Heart right ventricle (tissue), 16 donors: ENCODE measurements at places on chromosomes 5 and 9. TPM values are rescaled to one million over a fixed set of nuclear protein-coding genes. Genes with fewer than 3 reads are reported as not detected.

Gene IFNE
- not detected for total RNA-seq

Gene NR2F1-AS1
- 0.69 TPM for total RNA-seq

Gene PGM5
- 175 TPM for total RNA-seq

Gene FBXL7
- 20.6 TPM for total RNA-seq

Gene DAB2IP
- 60.4 TPM for total RNA-seq

Gene PCDHA1
- not detected for total RNA-seq

Gene PCDH1
- total RNA-seq, result 17.8 TPM

Gene MRPS27
- total RNA-seq, result 75.1 TPM

GRCh38 chr9:7869340-7869739, 69.8 kb upstream of the DMAC1 start:
- DNase-seq, result no peak

GRCh38 chr5:11547140-11547539, 357.1 kb downstream of the CTNND2 start:
- no peak for DNase-seq

GRCh38 chr9:13431692-13432091, 152.2 kb upstream of the MPDZ start:
- DNase-seq, result no peak

GRCh38 chr9:102587281-102587680, 407.9 kb upstream of the CYLC2 start:
- DNase-seq, result no peak

DNA sequence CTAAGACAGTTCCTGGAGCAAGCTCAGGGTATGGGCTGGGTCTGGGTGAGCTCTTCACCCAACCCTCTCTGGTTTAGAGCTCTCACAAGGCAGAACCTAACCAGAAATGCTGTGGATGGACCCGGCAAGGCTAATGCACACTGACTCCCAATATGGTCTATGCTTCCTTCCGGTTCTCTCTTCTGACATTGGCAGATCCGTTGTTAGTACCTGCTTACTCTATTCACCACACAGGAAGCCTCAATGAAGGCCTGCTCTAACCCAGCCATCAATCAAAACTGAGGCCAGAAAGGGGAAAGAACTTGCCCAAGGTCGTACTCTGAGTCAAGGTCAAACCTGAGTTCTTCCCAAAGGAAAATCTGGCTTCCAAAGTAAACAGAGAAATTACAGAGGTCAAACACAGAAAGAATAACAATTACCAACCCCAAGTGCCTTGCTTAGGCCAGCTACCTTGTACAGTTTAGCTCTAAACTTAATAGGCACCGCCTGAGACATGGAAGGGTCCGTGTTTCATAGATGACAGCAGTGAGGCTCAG, 46.0 kb upstream of the AKNA start:
- no peak for DNase-seq

- no peak for DNase-seq
Observed at GRCh38 chr5:102777099-102777498, 22.0 kb downstream of the PAM start.

DNA sequence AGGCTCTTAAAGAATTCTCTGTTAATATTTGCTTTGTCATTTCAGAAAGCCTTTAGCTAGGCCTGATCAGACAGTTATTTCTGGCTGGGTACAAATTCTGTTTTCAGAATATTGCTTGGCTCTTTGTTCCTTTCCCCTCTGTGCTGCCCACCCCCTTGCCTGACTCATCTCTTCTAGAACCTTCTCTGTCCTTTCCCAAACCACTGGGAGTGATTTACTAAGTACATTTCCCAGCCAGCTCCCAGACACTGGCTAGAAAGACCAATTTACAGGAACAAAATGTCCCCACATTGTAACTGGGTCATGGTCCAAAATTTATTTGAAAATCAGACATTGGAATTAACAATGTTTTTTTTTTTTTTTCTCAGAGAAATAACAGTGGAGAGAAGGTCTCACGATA, 133.1 kb upstream of the MAP1B start:
- DNase-seq, result peak; percentile 11

GRCh38 chr9:128637656-128638055, 19.0 kb downstream of the DYNC2I2 start:
- no peak for DNase-seq

DNA sequence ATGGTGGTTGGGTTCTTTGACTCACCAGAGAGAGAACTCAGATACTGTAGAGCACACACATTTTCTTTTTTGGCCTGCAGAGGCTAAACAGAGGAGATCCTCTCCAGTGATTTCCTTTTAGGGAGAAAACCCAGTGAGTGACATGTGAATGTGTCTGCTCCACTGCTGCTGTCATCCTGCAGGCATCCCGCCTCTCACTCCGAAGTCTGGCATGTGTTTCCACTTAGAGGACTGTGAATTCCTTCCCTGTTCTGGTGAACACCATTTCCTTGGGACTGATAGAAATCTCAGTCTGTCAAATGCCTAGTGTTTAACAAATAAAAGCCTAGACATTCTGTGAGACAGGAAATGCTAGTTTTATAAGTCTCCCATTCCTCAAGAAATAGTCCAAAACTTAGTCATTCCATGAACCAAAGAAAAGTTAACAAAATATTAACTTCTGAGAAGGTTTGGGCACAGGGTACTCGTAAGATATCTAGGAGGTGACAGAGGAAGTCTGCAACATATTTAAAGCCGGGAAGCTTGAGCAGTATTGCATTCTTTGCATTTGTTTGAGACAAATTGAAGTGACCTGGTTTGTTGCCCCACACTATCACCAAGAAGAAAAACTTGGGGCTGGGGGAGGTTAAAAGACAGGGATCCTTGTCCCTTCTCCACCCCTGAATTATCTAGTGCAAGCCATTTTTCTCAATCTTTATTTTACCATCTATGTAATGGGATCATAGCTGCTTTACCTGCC, 74.9 kb upstream of the NIPAL4 start:
- no peak for DNase-seq

DNA sequence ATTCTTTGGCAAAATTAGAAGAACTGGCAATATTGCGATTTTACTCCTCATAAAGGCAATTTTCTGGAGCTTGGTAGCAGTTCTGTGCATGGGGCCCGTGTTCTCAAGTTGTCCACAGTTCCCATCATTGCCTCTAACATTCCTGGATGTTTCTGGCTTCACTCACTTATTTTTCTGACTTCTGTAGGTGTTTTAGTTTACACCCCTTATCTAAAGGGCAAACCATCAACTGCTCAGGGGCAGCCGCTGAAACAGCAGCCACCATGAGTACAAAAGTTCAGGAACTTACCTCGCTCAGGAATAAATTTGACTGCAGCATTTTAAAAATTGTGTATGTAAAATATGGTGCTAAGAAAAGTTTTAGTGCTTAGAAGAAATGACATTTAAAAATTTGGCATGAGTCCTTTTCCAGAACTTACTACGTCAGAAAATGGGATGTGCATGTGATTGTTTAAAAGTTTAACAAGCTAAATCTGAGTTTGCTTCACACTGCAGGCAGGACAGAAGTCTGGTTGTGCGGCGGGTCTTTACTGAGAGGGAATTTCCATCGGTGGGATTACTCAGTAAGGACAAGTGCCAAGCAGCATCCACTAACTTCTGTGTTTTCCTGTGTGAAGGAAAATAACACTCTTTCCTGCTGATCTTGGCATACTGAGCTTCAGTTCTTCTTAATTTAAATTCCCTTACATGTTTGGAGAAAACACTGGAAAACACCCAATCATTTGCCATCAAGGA, 261.7 kb downstream of the MAT2B start:
- DNase-seq, result no peak

GRCh38 chr9:33439731-33440130, 7.7 kb downstream of the AQP3 start:
- DNase-seq, result no peak

DNA sequence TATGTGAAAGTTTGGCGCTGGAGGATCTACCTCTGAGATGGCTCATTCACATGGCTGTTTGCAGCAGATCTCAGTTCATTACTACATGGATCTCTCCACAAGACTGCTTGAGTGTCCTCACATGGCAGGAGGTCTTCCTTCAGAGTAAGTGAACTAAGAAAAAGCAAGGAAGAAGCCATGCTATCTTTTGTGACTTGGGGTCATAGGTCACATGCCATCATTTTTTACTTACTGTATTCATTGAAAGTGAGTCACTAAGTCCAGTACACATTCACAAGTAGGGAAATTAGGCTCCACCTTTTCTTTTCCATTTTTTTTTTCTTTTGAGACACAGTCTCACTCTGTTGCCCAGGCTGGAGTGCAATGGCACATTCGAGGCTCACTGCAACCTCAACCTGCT, 8.7 kb upstream of the CDKN2AIPNL start:
- DNase-seq, result no peak
